ENCODE measurements at places on chromosomes 13 and 19. TPM values are rescaled to one million over a fixed set of nuclear protein-coding genes. Genes with fewer than 3 reads are reported as not detected.

GNA15 gene
- total RNA-seq: not detected

SIGLEC12 gene
- total RNA-seq: not detected

ASPDH gene
- total RNA-seq: not detected

SULT2A1 gene
- not detected for total RNA-seq

RFX1 gene
- total RNA-seq: 2.8 TPM

XRCC1 gene
- total RNA-seq: 20.8 TPM

ACP7 gene
- total RNA-seq: not detected

ANKLE1 gene
- 1.3 TPM for total RNA-seq

AP1M2 gene
- total RNA-seq: 0.09 TPM

GNG8 gene
- not detected for total RNA-seq

GSX1 gene
- total RNA-seq: not detected

NECTIN2 gene
- total RNA-seq: 110 TPM

ZNF99 gene
- not detected for total RNA-seq

MBD3L5 gene
- total RNA-seq: not detected

Data from endothelial cell of coronary artery (primary cell).